ENCODE measurements at places on chromosomes 5 and 9.

DNA sequence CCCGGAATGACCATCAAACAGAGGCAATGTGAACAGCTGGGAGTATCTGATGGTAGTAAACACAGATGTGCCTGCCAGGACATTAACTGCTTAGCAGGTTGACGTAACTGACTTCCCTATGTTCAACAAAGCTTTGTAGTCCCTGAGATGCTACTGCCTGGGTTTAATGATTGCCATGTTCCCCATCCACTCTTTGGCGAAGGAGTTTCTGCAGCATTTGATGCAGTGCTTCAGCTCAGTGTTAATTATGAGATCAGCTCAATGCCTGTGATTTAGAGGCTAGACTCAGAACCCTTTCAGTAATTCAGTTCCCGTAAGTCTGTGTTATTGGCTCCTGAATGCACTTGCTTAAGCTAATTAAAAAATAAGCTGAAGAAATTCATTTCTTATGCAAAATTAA lies 547.3 kb upstream of the ZNF608 start:
- DNase-seq, result no peak

DNA sequence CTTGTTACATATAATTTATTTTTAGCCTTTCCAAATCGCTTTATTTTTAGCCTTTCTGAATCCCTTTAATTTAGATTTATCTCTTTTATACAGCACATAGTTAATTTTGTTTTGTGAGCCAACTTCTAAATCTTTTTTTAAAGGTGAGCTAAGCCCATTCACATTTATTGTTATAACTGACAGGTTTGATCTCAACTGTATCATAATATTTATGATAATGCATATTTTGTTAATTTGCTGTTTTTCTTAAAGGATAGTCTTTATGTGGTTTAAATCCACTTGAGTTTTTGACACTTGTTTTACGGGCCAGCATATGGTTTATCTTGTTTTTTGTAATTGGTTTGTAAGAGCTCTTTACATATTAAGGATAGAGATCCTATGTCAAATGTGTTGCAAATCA lies 177.8 kb upstream of the SMIM23 start:
- no peak for DNase-seq

- DNase-seq, result no peak
Measured at GRCh38 chr5:32646061-32646969, 61.0 kb downstream of the SUB1 start.

GRCh38 chr5:138789771-138790242 lies 36.6 kb downstream of the CTNNA1 start:
- DNase-seq, result peak; percentile 39

GRCh38 chr5:11675184-11675583 lies 229.1 kb downstream of the CTNND2 start:
- DNase-seq, result no peak

DNA sequence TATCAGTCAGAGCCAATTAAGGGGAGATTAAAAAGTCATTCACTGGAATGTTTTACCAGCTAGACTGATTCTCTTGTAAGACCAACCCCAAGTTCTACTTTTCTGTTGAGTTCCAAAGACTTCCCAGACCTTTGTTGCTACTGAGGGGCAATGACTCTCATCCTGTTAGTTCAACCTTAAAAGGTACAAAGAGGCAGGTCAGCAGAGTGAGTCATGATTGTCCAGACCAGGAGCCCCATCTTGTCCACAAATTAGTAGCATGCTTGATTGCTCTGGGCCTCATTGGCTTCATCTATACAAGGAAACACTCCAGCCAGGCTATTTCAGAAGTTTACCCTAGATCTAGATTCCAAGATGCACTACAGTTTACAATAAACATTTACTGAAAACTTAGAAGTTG lies 79.9 kb upstream of the IL7R start:
- no peak for DNase-seq

GRCh38 chr5:154049636-154050035 lies 10.9 kb downstream of the MFAP3 start:
- no peak for DNase-seq

GRCh38 chr5:135220394-135221186 lies 178.4 kb downstream of the MACROH2A1 start:
- no peak for DNase-seq

DNA sequence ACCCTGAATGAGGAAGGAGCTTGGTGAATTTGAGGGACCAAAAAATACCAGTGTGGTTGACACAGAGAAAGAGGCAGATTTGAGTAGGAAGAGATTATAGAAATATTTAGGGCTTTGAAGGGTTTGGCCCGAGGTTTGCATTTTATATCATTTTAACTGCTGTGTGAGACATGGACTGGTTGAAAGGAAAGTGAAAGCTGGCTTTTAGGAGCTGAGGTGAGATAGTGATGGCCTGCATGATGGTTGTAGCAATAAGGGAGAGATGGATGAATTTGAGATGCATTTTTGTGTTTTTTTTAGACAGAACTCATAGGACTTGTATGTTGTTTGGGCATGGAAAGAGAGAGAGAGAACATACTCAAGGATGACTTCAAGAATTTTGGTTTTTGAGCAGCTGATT lies 21.7 kb downstream of the FER start:
- DNase-seq, result no peak

DNA sequence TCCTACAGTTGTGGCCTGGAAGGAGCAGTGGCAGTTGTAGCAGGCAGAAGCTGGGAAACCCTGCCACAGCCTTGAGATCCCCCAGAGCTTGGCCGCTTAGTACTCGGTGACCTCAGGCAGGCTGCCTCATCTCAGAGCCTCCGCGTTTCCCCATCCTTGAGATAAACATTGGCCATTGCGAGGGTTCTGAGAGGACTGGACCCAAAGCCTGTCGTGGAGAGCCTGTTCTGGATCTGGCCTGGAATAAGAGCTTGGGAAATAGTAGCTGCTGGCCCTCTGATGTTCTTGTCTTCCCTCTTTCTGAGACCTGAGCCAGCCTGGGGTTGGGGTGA lies 1.3 kb downstream of the MIGA2 start:
- no peak for DNase-seq

DNA sequence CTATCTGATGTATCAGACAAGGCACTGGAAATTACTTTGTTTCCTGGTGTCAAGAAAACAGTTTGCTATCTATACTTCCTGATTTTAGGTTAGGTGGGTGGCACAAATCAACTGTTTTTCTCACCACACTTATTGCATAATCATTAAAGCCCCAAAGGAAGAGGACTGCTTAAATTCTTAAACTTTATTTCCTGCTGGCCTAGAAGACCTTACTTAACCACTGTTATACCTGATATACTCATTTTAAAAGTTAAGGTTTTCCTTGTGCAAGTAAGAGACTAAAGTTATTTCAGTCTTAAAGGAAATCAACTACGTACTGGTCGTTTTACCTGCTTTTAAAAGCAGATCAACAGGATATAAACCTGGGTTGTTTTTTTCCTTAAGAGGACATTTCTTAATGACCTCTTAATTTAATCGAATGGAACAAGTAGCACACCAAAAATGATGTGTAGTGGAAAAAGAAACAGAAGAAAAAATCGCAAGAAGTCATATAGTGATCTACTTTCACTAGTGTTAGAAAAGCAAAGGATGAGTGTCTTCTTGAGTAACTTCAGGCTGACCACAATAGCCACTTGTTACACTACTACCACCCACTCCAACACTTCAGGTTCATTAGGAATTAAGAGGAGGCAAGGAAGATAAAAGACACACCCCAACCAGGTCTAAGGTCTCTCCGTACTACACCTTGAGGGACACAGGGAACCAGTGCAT lies 974 bp downstream of the CLINT1 start:
- DNase-seq, result peak; percentile 55

- no peak for DNase-seq
Measured at GRCh38 chr5:127254729-127255284, 35.8 kb upstream of the MEGF10 start.

- DNase-seq, result no peak
Measured at GRCh38 chr5:144365885-144366284, 195.2 kb downstream of the KCTD16 start.

GRCh38 chr9:134629061-134629585 lies 12.5 kb upstream of the COL5A1 start:
- no peak for DNase-seq

- peak; percentile 96 for DNase-seq
Measured at GRCh38 chr5:177592010-177592834, at the start of gene TMED9. TSS of gene TMED9 (plus strand) at chr5:177592203. CDS start at chr5:177592215, 12 bp downstream.

- no peak for DNase-seq
Measured at GRCh38 chr5:108660291-108660690, 87.4 kb upstream of the FER start.

- peak; percentile 89 for DNase-seq
Measured at GRCh38 chr9:126471084-126471624, 142.6 kb upstream of the LMX1B start.

GRCh38 chr5:56048124-56048523 lies 53.4 kb upstream of the IL6ST start:
- no peak for DNase-seq

- no peak for DNase-seq
Measured at GRCh38 chr9:87567001-87567400, 69.3 kb downstream of the DAPK1 start.

DNA sequence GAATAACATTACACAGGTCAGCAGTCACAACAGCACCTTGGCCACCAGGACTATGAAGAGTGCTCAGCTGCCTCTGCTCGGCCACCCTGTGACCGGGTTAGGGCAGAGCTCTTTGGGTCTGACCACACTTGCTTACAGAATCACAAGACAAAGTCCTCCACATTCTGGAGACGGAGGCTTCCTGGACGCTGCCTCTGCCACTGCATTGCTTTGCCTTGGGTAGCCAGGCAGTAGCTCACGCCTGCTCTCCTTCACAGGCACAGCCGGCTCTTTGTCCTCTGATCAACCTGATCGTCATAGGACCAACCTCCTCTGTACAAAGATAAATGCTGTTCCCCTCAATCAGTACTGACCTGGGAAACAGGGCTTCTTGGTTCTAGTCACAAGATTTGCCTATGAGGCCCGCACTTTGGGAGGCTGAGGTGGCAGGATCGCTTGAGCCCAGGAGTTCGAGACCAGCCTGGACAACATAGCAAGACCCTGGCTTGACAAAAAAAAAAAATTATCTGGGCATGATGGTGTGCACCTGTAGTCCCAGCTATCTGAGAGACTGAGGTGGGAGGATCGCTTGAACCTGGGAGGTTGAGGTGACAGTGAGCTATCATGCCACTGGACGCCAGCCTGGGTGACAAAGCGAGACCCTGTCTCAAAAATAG lies 128.4 kb upstream of the IER5L start:
- no peak for DNase-seq

DNA sequence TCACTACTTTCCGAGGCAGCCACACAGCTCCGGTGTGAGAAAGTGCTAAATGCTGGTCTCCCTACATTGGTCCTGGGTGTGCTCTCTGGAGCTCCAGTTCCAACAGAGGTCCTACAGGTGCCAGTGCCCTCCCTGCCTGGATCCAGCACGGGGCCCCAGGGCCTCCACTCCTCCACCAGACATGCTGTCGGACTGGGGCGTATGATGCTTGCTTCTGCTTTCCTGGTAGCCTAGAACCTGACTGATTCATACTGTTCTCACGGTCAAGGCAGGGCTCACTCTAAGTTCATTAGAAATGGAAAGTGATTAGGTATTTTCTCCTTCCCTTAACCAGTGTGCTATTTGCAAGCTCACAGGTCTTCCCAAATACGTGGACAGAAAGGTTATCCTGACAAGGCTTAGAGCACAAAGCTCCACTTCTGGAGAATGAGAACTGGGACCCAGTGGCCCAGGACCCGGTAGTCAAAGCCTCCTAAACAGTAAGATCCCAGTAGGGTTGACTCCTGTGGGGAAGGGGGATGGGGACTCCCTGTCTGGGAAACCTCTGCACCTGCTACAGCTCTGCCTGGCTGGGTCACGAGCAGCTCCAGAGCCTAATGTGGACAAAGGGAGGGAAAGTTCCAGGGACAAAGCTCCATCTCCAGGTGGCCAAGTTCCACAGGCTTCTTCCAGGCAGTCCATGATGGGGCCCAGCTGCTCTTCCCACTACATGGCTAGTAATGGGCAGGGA lies 98.1 kb downstream of the PAX5 start:
- no peak for DNase-seq

DNA sequence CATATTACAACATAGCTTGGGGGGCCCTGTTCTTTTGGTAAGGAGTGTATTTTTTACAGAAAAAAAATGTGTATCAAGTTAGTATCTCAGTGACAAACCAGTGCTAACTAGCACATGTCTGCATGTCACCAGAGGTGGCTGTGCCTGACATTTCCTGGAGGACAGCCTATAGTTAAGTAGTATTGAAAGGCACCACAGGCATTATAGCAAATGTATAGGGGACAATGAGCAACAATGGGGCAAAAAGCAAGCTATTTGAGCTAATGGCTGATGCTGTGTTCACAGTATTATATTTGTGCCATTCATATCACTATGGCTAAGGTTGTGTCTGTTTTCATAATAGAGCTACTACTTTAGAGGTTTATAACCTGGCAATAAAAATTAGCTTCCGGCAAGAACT lies 1644.0 kb downstream of the MAT2B start:
- no peak for DNase-seq

- DNase-seq, result no peak
Measured at GRCh38 chr5:139872052-139872766, 76.6 kb downstream of the PSD2 start.

GRCh38 chr9:37187713-37188439 lies 67.5 kb downstream of the ZCCHC7 start:
- peak; percentile 11 for DNase-seq

DNA sequence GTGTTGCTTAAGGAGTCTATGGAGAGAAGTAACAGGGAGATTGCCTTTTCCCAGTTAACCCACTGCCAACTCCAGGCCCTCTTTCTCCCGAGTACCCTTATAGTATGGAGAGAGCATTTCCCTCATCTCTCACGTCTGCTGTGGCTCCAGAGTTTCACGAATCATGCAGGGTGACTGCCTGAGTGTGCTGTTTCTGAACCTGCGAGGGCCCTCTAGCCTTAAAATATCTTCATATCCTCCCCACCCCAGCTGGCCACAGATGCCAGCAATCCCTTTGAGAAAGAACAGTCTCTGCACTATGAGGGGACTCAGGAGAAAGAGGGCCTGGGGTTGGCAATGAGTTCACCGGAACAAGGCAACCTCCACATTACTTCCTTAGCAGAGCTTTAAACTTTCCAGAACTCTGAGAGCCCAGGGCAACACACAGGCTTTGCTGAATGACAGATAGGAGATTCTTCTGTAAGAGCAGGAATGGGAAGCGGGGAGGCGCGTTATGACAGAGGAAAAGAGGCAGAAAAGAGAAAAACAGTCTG lies 81.6 kb upstream of the ANKH start:
- no peak for DNase-seq

DNA sequence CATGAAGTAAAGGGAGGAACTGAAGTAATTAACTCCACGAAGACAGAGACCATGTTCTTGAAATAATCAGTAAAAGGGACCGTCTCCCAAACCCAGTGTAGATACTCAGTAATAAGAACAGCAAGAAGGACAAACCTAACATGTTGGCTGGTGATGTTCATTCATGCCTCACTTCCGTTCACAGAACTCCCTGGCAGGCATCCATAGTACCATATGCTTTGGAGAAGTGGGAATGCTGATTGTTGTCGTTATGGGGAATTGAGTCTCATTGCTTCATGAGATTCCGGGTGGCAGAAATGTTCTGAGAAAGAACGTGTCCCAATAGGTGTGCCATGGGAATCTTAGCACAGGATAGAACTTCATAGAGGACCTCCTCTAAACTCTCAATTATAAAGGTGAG lies 452.3 kb downstream of the ZSWIM6 start:
- DNase-seq, result no peak

GRCh38 chr5:159833846-159834245 lies 82.4 kb upstream of the ADRA1B start:
- no peak for DNase-seq
